ENCODE measurements at places on chromosomes 5 and 9. TPM values are rescaled to one million over a fixed set of nuclear protein-coding genes. Genes with fewer than 3 reads are reported as not detected.

GRCh38 chr5:75664979-75665378, 52.3 kb downstream of the POC5 start:
- DNase-seq: no peak

The SEMA6A gene
- polyA plus RNA-seq: 50.6 TPM

DNA sequence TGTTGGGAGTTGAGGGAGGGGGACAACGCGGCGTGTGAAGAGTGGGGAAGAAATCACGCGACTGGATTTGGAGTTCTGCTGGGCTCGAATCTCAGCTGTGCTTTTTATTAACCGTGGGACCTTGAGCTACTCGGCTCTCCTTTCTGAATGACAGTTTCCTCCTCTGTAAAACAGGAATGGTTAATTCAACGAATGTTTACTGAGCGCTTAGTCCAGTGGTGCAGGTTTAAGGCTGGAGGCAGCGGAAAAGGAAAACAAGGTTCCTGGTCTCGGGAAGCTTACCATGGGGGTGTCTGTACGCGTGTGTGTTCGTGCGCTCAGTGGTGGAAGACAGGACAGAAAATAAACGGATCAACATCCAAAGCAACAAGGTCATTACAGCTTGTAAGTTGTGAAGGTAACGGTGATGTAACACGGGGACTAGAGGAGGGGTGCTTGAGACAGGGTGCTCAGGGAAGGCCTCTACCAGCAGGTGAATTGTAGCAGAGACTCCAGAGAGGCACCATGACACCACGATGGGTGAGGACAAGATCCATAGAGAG, 277 bp downstream of the EIF4E1B start:
- DNase-seq: no peak

The PHF24 gene
- 0.39 TPM for polyA plus RNA-seq

The HABP4 gene
- 12.7 TPM for polyA plus RNA-seq

The WDR36 gene
- 20.9 TPM for polyA plus RNA-seq

- DNase-seq: no peak
These were observed 2.5 kb downstream of the PHF2 start for GRCh38 chr9:93578844-93579243.

- DNase-seq: no peak
These were observed 1050.0 kb upstream of the CDH10 start for GRCh38 chr5:25694801-25695200.

The IL4 gene
- not detected for polyA plus RNA-seq
